ENCODE measurements at places on chromosomes 4 and X.
A peak's percentile ranks its signal among the peaks of the same experiment; 100 is the strongest.

- no peak for DNase-seq
These were observed 84.4 kb downstream of the JAKMIP1 start for GRCh38 chr4:6115746-6116586.

GRCh38 chrX:107507744-107508117 lies 58.3 kb downstream of the FRMPD3 start:
- no peak for DNase-seq

- DNase-seq, result no peak
These were observed 33.2 kb upstream of the CLDN24 start for GRCh38 chr4:183355405-183355804.

DNA sequence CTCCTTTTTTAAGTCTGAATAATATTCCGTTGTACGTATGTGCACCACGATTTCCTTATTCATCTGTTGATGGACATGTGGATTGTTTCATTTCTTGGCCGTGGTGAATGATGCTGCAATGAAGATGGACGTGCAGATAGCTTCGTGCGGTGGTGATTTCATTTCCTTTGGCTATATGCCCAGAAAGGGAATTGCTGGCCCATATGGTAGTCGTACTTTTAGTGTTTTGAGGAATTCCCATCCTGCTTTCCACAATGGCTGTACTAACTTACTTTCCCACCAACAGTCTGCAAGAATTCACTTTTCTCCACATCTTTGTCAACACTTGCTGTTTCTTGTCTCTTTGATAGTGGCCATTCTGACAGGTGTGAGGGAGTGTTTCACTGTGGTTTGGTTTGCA lies 12.8 kb downstream of the ZFP42 start:
- peak; percentile 11 for DNase-seq

GRCh38 chrX:129600981-129601424 lies 53.8 kb downstream of the APLN start:
- no peak for DNase-seq

DNA sequence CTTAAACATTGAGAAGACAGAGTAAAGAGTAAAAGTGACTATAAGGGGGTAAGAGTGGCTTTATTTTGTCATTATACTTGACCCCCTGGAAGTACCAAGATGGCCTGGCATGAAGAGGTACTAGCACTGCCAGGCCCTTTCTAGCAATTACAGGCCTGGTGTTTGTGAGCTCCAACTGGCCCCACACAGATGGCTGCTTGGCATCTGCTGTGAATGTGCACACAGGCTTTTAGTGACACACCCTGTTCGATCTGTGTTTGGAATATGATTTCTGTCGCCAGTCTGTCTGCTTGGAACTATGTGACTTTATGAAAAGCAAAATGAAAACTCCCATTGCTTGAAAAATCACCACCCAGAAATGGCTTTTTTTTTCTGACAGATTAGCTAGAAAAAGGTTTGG lies 123.3 kb downstream of the CLCN4 start:
- no peak for DNase-seq

DNA sequence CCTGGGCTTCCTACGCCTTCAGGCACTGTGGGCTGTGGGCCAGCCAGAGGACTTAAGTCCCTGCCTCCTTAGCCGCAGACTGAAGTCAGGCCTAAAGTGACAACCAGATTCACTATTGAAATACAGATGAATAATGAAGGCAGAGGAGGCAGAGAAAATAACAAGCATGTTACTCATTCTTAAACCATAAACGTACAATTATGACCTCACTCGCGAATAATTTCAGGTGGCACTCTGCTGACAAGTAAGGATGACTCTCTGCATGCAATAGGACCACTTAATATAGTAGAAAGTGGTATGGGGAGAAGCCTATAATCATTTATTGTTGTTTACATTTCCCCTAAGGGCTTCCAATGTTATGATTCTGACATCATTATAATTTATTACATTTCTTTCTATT lies 409.2 kb upstream of the FGF13 start:
- DNase-seq, result no peak

GRCh38 chr4:109046471-109047201 lies 255.8 kb downstream of the COL25A1 start:
- no peak for DNase-seq

DNA sequence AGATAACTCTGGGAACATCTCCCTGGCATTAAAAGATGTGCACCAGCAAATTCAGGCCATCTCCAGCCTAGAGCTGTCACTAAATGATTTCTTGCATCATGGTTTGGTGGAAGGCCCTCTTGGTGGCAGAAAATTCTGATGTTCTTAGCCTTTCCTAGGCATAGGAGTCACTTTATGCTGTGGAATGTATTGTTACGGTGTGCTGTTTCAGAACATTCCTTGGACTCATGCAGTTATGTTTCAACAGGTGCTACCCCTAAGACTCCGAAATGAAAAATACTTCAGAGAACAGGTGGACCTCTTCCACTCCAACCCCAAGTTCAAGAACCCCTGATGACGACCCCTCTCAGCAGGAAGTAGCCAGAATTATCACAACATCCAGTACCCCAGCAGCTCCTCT lies 20.3 kb upstream of the PAPSS1 start:
- no peak for DNase-seq

GRCh38 chr4:22573198-22573597 lies 57.3 kb upstream of the ADGRA3 start:
- no peak for DNase-seq

- DNase-seq, result peak; percentile 40
These were observed 24.0 kb downstream of the CYTL1 start for GRCh38 chr4:4995103-4995907.

DNA sequence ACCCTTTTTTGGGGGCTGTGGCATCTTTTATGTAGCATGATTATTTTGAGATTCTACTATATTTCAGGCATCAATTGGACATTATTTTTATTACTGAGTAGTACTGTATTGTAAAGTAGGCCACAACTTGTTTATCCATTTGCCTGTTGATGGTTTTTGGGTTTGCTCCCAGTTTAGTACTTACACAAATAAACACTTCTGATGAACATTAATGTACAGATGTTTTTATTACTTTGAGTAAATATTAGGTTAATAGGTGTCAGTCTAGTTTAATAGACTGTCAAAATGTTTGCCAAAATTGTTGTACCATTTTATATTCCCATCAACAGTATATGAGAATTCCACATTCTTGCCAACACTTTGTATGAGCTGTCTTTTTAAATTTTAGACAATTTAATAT lies 214.9 kb upstream of the MAD2L1 start:
- DNase-seq, result no peak

- no peak for DNase-seq
These were observed 86.8 kb downstream of the SH2D1A start for GRCh38 chrX:124433186-124433585.

- DNase-seq, result no peak
These were observed 10.8 kb downstream of the CTAG1A start for GRCh38 chrX:154595559-154596249.

- DNase-seq, result no peak
These were observed 37.9 kb downstream of the SGMS2 start for GRCh38 chr4:107862658-107863057.

- peak; percentile 83 for DNase-seq
These were observed 167.5 kb upstream of the MAP3K15 start for GRCh38 chrX:19682712-19683331.

DNA sequence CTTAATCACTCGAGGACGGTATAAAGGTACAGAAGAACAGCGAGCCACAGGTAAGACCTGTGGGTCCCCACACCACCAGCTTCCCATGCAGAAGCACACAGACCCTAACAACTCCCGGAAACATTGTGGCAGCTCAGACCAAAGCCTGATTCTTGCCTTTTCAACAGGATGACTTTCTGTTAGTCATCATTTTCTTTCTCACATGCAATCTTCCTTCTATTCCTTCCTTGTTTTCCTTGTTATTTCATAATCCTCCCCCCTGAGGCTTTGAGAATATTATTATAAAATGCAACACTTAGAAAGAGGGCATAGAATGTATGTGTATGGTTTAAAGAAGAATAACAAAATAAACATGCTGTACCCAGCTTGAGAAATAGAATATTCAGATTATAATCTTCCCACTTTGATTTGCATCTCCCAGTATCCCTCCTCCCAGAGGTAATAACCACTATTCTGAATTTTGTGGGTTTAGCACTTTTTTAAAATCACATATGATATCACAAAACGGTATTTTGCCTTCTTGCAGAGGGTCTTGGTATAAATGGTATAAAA lies 100.9 kb downstream of the FHDC1 start:
- no peak for DNase-seq

DNA sequence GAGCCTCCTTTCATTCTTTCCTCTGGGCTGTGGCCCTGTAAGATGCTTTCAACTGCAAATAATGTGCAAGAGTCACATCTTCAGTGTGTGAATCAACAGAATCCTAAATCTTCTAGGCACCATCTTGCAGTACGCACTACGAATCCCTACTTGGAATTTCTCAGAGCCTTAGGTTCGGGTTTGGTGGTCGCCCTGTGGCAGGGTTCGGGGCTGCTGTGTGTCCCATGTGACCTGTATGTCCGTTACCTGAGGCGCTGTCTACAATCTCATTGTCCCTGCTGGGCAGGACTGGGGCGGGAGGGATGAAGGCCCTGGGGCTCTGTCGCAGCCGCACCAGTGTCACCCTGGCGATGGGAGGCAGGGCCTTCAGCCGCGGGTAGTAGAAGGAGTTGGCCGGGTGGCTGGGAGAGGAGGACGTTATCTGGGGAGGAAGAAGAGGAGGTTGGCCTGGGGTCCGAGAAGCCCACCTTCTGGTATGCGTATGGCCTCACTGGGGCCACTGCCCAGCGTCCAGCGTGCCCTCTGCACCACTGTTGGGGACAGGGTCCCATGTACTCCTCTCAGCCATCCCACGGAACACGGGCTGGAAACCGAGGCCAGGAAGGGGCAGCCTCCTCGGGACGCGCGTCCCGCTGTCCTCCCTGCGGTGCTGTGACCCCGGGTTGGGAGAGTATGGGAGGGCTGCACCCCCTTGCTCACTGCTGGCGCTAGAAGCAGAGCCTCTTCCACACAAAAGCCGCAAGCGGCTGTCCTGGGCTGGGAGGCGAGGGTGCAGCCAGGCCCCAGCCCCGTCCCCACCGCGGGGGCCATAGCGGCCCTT lies 2.0 kb downstream of the SPON2 start:
- no peak for DNase-seq

- DNase-seq, result no peak
These were observed 51.0 kb upstream of the CFAP47 start for GRCh38 chrX:35868501-35868900.

- DNase-seq, result no peak
These were observed 247.5 kb downstream of the PDGFC start for GRCh38 chr4:156723951-156724668.

GRCh38 chrX:20362268-20363267 lies 95.9 kb upstream of the RPS6KA3 start:
- DNase-seq, result no peak

DNA sequence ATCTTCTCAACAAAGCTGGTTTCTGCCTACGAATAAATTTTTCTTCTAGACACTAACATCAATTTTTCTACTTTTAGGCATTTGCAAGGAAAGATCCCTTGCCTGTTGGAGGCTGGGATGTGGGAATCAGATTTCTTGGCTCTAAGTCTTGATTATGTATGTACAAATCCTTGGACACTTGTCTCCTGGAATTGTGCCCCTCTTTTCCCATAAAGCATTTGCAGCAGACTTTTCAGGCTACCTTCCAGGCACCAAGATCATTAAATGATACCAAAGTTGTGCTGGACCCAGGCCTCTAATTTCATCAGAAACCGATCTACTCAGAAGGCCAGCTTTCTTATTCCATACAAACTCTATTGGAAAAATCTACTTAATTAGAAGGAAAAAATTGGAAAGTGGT lies 339.5 kb upstream of the DIPK2B start:
- DNase-seq, result no peak

DNA sequence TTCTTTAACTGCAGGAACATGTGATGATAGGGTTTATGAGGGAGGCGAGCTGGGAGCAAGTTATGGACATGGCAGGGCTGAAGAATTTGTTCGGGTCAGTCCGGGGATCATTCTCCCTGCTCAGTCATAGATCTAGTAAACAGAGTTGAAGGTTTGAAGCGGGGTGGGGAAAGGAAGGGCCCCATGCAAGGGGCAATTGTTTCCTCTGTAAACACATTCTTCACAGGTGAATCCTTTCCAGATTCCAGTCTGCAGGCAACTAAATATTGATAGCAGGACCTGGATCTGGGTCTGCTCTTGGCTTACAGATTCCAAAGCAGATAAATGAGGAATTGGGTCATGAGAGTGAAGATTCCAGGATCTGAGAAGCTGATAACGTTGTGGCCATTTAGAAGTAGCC lies 44.3 kb upstream of the ARHGAP24 start:
- no peak for DNase-seq

- no peak for DNase-seq
These were observed 37.8 kb downstream of the SPOCK3 start for GRCh38 chr4:167196344-167197012.

DNA sequence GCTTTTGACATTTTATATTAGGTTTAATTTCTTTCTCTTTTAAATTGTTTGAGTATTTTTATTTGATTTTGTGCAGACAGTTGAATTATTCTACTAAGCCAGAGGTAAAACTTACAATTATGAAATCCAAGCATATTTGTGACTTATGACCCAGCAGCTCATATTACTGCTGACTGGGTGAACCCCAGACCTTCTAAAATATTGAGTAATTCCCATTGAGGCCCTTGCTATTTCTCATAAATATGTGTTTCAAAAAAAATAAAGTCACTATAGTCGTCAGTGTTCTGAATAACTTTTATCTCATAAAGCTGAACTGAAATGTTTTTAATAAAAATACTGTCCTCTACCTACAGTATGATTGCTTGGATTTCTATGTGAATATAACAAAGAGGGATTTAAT lies 303.1 kb downstream of the IQCM start:
- DNase-seq, result no peak
